Breast epithelium (tissue), 4 donors: ENCODE measurements at places on chromosomes 3 and 15.

GRCh38 chr3:116148881-116149851, 296.1 kb downstream of the LSAMP start:
- no peak for DNase-seq
- H3K36me3 ChIP-seq, result no peaks in the 10 kb centered on the region
- no peak overlapping the region for H3K27ac ChIP-seq
- no peak overlapping the region for H3K4me3 ChIP-seq
- no peaks in the 10 kb centered on the region for H3K4me1 ChIP-seq

DNA sequence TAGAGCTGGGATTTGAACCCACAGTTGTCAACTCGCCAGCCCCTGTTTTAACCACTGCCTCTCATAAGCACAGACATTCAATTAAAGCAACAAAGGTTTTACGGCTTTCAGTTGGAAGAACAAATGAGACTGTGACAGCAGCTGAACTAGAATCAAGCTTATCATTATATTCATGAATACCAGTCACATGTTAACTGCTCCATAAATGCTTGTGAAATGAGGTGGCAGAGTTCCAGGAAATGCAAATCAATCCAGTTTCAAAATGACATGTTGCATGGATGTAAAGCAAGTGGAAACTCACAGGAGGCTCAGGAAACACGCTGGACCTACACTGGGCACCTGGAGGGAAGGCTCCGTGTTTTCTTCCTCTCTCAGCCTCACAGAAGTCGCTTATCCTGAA, 3.9 kb downstream of the GP5 start:
- no peak overlapping the region for H3K27ac ChIP-seq
- no peak overlapping the region for H3K4me3 ChIP-seq
- no peaks in the 10 kb centered on the region for H3K27me3 ChIP-seq
- no peaks in the 10 kb centered on the region for H3K4me1 ChIP-seq

- no peaks in the 10 kb centered on the region for H3K27me3 ChIP-seq
- no peaks in the 10 kb centered on the region for H3K36me3 ChIP-seq
- no peak overlapping the region for H3K4me3 ChIP-seq
- peak overlapping the region; percentile 90 for H3K27ac ChIP-seq
- DNase-seq, result no peak
These were observed 228.2 kb upstream of the BHLHE40 start for GRCh38 chr3:4751029-4751501.

GRCh38 chr3:127000761-127001160, 17.8 kb downstream of the PLXNA1 start:
- peaks cover 28% of the 10 kb centered on the region for H3K4me1 ChIP-seq
- no peak overlapping the region for H3K4me3 ChIP-seq
- no peak for DNase-seq
- peak overlapping the region; percentile 70 for H3K27ac ChIP-seq
- H3K36me3 ChIP-seq, result no peaks in the 10 kb centered on the region
- no peaks in the 10 kb centered on the region for H3K27me3 ChIP-seq

DNA sequence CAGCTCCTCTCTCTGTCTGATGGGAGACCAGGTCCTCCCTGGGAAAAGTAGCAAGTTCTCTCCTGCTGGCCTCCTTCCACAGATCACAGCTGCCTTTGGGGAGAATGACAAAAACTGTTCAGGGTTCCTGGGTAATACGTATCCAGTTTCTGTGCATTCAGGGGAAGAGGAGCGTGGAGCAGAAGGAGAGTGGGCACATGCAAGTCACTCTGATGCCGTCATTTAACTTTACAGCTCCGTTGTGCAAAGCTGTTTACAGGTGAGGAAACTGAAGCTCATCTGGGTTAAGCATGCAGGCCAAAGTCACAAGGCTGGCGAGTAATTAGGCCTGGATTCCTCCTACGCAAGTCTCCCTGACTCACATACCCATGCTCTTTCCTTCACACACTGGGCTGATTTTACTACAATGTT, 7.5 kb upstream of the TM4SF1 start:
- no peaks in the 10 kb centered on the region for H3K27me3 ChIP-seq
- no peaks in the 10 kb centered on the region for H3K36me3 ChIP-seq
- no peak overlapping the region for H3K4me3 ChIP-seq

- DNase-seq, result no peak
- peaks cover 23% of the 10 kb centered on the region for H3K4me1 ChIP-seq
- H3K4me3 ChIP-seq, result peak overlapping the region; percentile 7
These were observed 5.2 kb upstream of the SEMA3B start for GRCh38 chr3:50263478-50264382.

GRCh38 chr3:31488475-31489017, 44.2 kb upstream of the STT3B start:
- no peaks in the 10 kb centered on the region for H3K27me3 ChIP-seq
- H3K27ac ChIP-seq, result no peak overlapping the region
- no peaks in the 10 kb centered on the region for H3K4me1 ChIP-seq
- H3K36me3 ChIP-seq, result no peaks in the 10 kb centered on the region
